ENCODE measurements at places on chromosomes 4 and X. TPM values are rescaled to one million over a fixed set of nuclear protein-coding genes. Genes with fewer than 3 reads are reported as not detected.

FATE1 gene
- total RNA-seq: not detected

JADE3 gene
- total RNA-seq: 5.8 TPM

WDR1 gene
- 593 TPM for total RNA-seq

MAGEA11 gene
- total RNA-seq: not detected

TCEANC gene
- 2.3 TPM for total RNA-seq

DDIT4L gene
- total RNA-seq: 6.1 TPM

GRCh38 chr4:143148521-143148920 is 36.2 kb upstream of the USP38 start:
- no peak overlapping the region for H3K4me3 ChIP-seq
- no peaks in the 10 kb centered on the region for H3K36me3 ChIP-seq
- DNase-seq: no peak

DNA sequence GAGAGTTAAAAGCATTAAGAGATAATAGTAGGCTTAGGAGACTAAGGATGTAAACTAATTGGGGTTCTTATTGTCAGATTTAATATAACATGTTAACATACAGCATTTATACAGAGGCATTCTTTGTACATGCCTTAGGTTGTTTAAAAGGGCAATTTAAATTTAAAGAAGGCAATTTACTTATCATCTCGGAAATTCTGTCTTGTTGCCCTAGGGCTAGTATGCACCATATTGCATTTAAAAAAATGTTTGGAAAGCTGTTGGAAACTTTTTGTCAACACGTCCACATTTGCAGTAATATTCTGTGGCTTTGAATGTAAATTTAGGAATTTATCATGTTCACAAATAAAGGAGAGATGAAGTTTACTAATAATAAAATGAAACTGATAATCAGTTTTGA is 25.5 kb downstream of the GALNT7 start:
- DNase-seq: no peak
- H3K4me1 ChIP-seq: no peaks in the 10 kb centered on the region
- no peaks in the 10 kb centered on the region for H3K36me3 ChIP-seq
- no peak overlapping the region for H3K27ac ChIP-seq
- no peaks in the 10 kb centered on the region for H3K27me3 ChIP-seq
- H3K4me3 ChIP-seq: no peak overlapping the region

DNA sequence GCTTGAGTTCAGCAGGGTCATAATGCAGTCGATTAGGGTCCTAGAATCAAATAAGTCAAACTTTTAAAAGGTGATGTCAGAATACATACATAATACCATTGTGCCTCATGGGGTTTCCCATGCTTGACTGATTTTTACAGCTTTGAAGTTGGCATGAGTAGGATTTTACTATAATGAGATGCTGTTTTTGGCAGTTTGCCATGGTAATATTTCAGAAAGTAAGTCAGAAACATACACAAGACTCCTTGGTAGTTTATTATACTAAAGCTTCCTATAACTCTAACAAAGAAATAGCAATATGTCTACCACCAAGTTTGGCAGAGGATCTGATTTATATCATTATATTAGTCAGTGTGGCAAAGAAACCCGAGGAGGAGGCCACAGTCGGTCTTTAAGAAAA is 45.2 kb downstream of the PHKA2 start:
- H3K27me3 ChIP-seq: no peaks in the 10 kb centered on the region
- no peak overlapping the region for H3K27ac ChIP-seq
- H3K36me3 ChIP-seq: no peaks in the 10 kb centered on the region

DNA sequence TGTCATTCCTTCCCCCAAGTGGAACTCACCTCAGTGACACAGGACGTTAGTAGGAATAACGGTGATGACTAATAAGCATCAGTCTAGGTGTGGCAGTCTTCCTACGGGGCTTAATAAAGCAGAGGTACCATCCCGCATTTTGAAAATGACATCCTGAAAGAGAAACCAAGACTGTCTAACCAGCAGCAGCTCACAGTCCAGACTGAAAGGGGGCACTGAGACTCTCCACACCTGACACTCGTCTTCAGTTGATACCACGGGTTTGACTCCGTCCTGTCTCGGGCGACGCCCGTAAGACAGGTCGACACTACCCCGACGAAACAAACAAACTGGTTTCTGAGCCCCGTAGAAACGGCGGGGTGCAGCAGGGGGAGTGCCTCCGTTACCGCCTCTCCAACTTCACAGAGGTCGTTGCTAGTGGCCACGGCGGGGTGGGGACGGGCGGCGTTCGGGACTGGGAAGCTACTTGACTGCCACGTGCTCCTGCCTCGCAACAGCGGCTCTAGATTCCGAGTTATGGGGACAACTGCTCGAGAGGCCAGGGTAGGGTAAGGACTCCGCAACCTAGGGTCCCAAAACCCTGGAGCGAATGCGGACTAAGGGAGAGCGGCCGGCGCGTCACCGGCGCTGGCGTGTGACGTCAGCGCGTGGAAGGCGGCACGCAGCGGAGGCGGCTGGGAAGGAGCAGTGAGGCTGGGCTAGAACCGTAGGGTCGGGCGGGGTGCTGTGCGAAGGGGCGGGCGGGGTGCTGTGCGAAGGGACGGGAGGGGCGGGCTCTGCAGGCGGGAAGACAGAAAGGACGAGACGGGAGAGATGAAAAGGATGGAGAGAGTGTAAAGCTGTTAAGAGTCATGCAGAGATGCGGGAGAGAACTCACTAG is at the start of gene NEK1:
NEK1 (minus strand) TSS at position 593 of the 880 bp plus-strand sequence. CDS start 9,953 bp downstream, outside the sequence.
- H3K4me3 ChIP-seq: peak within 1 kb of the TSS; percentile 60
- H3K36me3 ChIP-seq: no peaks in the 10 kb centered on the region
- H3K4me1 ChIP-seq: no peaks in the 10 kb centered on the region
- H3K27me3 ChIP-seq: no peaks in the 10 kb centered on the region
- H3K27ac ChIP-seq: peak within 1 kb of the TSS; percentile 80
- DNase-seq: peak; percentile 93

DNA sequence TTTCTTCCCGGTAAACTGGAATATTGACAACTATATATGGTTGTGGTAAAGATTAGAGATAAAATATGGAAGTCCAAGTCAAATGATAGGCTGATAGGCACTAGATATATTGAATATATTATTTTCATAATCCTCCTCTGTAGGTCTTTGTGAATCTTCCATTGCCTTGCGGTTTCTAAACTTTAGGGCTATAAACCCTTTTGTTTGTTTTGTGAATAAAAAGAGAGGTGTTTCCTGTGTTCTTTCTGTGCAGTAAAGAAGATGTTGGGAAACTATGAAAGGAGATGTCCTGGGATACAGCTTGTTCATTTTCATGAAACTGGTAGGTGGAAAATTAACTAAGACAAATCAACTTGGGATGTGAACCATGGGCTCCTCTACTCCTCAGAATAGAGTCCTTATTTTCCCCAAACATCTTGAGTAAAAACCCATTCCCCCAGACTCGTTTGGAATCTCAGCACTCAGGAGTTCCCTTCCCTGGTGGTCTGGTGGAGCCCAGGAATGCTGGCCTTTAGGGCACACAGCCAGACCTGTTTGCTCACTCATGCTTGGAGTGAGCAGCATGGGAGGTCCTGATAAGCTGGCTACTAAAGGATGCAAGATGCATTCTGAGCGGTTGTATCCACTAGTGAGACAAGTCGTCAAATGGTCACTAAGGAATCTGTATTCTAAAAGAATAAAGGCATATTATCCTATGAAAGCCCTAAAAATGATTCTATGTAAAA is 22.2 kb downstream of the PRDM8 start:
- no peaks in the 10 kb centered on the region for H3K36me3 ChIP-seq
- no peaks in the 10 kb centered on the region for H3K27me3 ChIP-seq
- no peak overlapping the region for H3K27ac ChIP-seq

GRCh38 chrX:6852869-6853268 is 294.6 kb upstream of the STS start:
- no peaks in the 10 kb centered on the region for H3K27me3 ChIP-seq
- H3K36me3 ChIP-seq: no peaks in the 10 kb centered on the region
- DNase-seq: no peak

DNA sequence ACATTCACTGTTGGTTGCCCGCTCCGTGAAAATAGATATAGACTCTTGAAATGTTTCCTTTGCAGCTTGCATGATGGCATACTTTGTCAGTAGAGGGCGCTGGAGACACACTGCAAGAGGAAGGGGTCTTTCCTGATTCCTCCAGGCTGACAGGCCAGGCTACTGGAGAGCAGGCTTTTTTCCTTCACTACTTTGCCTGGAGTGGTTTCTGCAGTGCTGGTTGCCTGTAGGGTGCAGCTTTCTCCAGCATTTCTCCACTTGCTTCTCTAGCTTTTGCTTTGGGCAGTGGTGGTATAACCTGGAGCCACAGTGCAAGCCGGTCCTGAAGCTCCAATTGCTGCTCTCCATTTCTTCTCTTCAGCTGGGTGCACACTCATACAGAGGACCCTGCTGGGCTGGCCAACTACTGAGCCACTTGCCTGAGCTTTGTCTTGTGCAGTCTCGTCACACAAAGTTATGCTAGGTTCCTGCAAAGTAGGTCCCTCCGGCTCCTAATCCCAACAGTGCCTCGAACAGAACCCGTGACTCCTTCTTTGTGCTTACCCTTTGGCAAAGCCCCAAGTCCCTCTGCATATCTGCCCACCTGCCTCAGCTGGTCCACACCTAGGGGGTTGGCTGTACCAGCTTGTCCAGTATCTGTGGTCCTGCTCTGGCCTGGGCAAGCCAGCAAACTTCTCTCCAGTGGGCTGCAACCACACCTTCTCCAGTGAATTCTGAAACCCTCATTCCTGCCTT is 46.3 kb downstream of the RASSF6 start:
- no peaks in the 10 kb centered on the region for H3K27me3 ChIP-seq
- peak; percentile 45 for DNase-seq
- H3K4me3 ChIP-seq: no peak overlapping the region
- H3K4me1 ChIP-seq: no peaks in the 10 kb centered on the region
- no peaks in the 10 kb centered on the region for H3K36me3 ChIP-seq

DNA sequence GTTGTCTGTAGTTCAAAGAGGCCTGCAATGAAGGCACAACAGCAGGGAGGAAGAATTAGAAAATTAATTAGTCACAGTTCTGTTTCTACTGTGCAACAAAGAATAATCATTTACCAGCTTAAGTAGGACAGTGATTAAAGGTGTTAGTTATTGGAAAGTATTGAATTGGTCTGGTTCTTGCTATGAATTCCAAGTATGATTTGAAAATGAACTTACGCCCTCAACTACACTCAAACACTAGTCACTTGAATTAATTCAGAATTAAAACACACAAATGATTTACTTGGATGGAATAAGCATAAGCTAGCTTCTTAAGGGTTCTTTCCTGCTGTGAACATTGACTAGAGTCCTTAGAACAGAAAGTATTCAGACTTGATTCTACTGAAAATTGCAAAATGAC is 69.9 kb upstream of the EXOC1L start:
- H3K27ac ChIP-seq: no peak overlapping the region
- DNase-seq: no peak
- H3K36me3 ChIP-seq: no peaks in the 10 kb centered on the region
- H3K4me3 ChIP-seq: no peak overlapping the region
- H3K27me3 ChIP-seq: no peaks in the 10 kb centered on the region

- no peak overlapping the region for H3K4me3 ChIP-seq
- H3K27ac ChIP-seq: no peak overlapping the region
These were observed 67.3 kb upstream of the VBP1 start for GRCh38 chrX:155148724-155149537.

- no peaks in the 10 kb centered on the region for H3K27me3 ChIP-seq
- peak; percentile 92 for DNase-seq
- H3K36me3 ChIP-seq: no peaks in the 10 kb centered on the region
These were observed 722 bp downstream of the NAAA start for GRCh38 chr4:75939890-75940691.

DNA sequence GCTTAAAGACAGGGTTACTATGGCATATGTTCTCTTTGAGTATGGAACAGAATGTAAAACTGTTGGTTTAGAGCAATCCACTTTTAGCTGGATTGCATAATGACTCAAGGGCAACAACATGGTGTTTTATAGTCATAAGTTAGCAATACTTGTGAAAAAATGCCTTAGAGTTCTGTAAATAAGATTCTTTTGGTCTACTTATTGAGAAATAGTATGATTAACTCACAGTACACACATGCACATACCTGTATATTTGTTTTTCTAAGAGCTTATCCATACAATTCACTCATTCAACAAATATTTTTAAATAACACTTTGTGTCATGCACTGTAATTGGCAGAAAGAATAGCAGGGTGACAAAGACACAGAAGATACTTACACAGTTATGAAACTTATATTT is 1415.5 kb downstream of the PCDH7 start:
- H3K4me3 ChIP-seq: no peak overlapping the region
- no peaks in the 10 kb centered on the region for H3K36me3 ChIP-seq
- H3K27me3 ChIP-seq: no peaks in the 10 kb centered on the region
- no peaks in the 10 kb centered on the region for H3K4me1 ChIP-seq
- H3K27ac ChIP-seq: no peak overlapping the region
